ENCODE measurements at places on chromosomes 1 and 21.

- no peak for DNase-seq
Observed at GRCh38 chr1:52366517-52366827, 467 bp upstream of the CC2D1B start.

- DNase-seq: peak; percentile 45
Observed at GRCh38 chr1:20187103-20187812, 940 bp upstream of the PLA2G2C start.

- no peak for DNase-seq
Observed at GRCh38 chr1:185207170-185207569, 50.2 kb downstream of the SWT1 start.

GRCh38 chr1:90305577-90305976 is 310.7 kb downstream of the ZNF326 start:
- no peak for DNase-seq

GRCh38 chr1:160149716-160150115 is 1.7 kb upstream of the ATP1A4 start:
- DNase-seq: no peak

DNA sequence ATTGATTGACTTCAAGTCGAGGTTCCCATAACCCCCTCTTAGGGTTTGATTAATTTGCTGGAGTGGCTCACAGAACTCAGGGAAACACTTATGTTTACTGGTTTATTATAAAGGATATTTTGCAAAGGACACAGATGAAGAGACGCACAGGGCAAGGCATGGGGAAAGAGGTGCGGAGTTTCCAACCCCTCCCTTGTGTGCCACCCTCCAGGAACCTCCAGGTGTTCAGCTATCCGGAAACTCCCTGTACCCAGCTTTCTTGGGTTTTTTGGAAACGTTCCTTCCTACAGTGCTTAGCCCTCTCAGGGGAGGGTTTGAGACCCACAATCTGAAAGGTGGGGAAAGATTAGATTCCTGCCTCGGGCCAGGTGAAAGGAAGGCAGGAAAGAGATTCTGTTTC is 48.2 kb downstream of the UCK2 start:
- no peak for DNase-seq

GRCh38 chr21:35563885-35564451 is 496.4 kb downstream of the SETD4 start:
- DNase-seq: no peak

DNA sequence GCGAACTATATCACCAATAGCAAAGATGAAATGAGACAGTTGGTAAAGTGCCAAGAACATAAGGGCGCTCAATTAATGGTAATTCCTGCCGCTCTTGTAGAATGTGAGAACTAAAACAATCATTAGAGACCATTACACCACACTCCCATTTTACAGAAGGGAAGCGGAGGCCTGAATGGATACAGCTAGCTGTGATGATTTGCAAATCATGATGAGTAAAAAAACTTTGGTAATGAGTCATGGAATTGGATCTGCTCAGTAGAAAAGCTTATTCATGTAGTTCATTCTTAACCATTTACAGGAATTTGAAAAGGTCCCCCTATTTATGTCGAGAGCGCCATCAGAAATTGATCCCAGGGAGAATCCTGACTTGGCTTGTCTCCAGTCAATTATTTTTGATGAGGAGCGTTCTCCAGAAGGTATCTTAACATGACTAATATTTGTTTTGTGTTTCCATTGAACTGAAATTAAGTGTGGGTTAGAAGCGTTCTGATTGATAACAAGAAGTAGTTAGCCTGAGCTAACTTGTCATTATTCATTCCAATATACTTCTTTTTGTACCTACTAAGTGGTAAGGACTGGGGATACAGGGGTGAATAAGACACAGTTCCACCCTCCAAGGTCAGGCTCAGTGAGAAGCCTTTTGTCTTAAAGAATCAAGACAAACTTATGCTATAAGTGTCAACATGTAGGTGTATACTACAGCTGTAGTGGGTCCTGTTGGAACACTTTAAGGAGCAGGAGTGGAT is 812 bp downstream of the TTC4 start:
- no peak for DNase-seq

GRCh38 chr21:42829954-42830353 is 49.4 kb downstream of the WDR4 start:
- DNase-seq: no peak

GRCh38 chr1:4654764-4655673 is 610 bp downstream of the AJAP1 start:
- DNase-seq: no peak

DNA sequence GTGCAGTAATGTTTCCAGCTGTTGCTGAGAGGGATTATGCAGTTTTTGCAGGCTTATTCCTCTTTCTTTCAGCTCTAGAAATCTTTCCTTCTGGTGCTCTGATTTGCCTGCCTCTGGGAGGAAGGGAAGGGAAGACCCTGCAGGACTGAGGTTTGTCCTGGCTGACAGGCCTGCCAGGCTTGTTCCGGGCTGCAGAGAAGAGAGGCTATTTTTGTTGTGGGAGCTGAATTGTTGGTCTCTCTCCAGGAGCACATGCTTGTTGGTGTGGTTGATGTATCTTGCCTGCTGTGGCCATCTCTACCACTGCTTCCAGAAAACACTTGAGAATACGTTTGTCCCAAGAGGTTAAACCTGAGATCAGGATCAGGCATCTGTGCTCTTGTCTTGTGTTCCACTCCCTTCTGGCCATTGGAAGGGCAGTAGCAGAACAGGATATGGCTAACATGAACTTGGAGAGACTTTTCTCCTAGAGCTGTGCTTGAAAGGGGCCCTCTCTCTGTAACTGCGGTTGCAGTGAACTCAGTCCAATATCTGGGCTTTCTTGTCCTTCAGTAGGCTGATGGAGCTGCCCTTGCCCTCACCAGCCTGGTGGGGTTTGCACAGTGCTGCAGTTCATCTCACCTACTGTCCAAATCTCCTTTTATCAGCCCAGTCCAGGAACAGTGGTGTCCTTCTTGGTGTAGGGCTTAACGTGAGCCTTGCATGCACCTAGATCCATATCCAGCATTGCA is 21.5 kb upstream of the SLC25A34 start:
- no peak for DNase-seq

DNA sequence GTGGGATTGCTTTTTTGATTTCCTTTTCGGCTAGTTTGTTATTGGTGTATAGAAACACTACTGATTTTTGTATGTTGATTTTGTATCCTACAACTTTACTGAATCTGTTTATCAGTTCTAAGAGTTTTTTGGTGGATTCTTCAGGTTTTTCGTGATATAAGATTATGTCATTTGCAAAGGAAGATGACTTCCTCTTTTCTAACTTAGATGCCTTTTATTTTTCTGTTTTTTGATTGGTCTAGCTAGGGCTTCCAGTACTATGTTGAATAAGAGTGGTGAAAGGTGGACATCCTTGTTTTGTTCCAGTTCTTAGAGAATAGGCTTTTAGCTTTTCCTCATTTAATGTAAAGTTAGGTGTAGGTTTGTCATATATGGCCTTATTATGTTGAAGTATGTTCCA is 13.1 kb upstream of the NHLH2 start:
- DNase-seq: no peak

DNA sequence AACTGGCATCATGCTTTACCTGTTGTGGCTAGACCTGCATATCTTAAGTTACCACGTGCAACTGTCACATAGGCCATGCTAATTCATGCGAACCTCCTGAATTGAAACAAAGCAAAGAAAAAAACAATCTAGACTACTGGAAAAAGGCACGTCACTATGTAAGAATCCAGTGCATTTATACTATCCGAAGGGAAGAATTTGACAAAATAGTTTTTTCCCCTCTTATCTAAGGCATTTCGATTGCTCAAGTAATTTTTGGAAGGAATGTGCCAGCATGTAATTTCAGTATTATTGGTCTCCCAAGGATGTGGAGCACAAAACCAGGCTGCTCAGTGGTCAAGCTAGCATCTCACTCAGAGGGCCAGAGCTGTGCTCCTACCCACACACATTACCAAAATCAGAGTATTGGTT is 31.5 kb upstream of the C1orf198 start:
- DNase-seq: no peak

DNA sequence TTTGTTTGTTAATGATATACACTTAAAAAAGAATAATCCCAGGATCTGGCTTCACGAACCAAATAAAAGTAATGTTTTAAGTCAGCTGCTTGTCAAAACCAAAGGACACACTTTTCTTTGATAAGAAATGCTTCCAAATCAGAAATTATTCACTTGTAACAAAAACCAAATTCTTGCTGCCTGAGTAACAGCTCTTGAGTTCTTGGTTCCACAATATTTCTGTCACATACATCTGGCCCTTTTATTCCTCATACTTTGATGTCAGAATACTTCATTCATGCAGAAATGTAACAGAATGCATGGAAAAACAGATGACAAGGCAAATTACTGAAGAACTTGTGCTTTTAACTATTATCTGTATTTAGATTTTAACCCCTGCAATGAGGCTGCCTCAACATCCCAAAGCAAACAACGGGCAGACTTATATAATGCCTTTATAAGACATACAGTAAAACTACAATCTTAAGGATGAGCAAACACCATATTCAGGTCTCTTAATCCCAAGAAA is 1.5 kb downstream of the VAMP4 start:
- no peak for DNase-seq

DNA sequence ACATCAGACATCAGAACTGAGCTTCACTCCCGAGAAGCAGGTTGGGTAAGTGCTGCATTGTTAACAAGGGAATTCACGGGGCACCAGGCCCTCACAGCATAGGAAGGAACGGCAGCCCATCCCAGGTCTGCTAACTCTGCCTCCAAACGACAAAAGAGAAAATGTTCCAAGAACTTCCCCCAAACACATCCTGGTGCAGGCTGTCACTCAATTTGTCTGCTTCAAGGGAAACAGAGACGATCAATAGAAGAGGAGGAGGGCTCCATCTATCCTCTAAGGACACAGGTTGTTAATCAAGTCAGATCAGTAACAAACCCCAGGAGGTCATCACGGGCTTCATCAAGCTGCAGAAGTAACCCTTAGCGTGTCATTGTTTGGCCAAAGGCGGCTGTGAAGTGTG is 3.5 kb upstream of the TSPEAR start:
- no peak for DNase-seq

- DNase-seq: no peak
Observed at GRCh38 chr1:99327357-99327756, 63.1 kb downstream of the PLPPR4 start.

- no peak for DNase-seq
Observed at GRCh38 chr1:189606795-189607476, 870.7 kb downstream of the BRINP3 start.

- no peak for DNase-seq
Observed at GRCh38 chr1:39915499-39916129, 13.9 kb upstream of the MYCL start.

DNA sequence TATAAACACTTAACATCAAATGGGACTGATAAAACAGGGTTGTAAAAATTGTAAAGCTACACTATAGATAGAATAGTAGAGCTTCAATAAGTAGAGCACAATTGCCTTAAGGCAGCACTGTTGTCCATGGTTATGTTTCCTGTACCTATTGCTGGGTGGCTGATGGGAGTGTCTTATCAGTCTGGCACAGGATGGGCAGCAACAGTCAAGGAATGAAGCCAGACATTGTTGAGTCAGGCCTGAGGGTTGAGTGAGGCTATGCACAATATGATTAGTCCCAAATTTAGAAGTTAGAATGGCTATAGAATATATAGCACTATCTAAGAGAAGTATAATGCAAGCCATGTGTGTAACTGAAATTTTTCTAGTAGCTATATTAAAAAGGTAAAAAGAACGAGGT is 25.0 kb upstream of the CD1D start:
- no peak for DNase-seq

DNA sequence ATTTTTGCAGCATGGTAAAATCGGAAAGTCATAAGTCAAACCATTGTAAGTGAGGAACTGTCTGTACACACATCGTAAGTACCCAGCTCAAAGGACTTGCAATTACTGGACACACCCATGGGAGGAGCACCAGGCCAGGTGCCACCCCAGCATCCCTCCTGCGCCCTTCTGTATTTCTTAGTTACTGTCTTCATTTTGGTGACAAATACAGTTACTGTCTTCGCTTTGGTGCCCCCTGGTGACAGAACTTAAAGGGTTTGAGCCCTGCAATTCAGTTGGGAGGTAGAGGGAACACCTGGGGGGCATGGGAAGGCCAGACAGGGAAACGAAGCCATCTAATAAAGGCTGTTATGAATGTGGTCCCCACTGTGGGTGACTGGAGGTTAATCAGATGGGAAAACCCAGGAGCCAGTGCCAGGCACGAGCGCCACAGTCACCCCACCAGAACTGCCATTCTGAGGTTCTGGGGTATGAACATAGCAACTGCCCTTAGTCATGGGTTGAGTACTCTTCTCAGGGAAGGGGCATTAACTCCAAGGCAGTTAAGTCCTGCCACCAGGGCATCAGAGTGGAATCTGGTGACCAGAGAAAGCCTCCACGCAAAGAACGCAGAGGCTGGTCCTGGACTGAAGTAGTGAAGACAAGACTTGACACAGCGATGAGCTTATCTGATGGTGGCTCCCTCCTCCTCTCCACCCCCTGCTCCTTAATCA is 612.9 kb downstream of the PTPRU start:
- DNase-seq: peak; percentile 8

DNA sequence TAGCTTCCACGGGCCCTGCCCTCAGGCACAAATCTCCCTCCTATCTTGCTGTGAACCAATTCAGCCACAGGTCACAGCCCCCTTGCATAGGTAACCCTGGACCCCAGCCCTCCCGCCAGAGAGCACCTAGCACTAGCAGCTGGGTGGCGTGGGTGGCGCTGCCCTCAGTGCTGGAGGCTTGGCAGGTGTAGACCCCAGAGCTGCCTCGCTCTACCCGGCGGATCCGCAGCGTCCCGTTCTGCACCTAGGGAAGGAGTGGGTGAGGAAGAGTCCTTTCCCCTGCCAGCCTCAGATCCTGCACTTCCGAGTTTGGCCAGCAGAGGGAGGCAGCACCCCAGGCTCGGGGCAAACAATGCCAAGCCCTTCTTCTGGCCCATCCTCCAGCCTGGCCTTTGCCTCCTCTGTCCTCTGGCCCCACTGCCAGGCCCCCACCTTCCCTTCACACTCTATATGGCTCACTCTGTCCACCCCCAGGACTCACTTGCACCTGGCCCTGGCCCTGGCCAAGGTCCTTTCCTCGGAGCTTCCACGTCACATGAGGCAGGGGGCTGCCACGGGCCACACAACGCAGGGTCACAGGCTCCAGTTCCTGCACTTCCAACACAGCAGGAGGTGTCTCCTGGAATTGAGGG is 9.0 kb downstream of the IGSF9 start:
- DNase-seq: peak; percentile 52

DNA sequence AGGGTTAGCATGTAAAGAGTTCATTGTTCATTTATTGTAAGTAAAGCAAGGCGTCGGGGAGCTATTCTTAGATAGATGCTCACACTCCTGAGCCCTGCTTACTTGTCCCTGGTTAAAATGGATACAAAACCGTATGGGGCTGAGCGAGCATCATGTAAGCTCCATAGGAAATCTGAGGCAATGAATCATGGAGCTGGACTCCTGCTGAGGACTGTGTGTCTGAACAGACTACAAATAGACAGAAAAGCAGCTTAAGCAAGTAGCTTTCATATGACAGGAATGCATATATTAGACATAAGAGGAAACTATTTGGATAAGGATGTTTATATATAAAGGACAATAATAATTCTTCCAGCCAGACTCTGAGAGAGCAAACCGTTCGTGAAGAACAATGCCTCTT is 604.9 kb upstream of the PTBP2 start:
- DNase-seq: no peak

All from stimulated activated CD8-positive, alpha-beta memory T cell treated with anti-CD3 and anti-CD28 coated beads, Interleukin-15, amount 100 ng/mL, for 48 hours (primary cell).